ENCODE measurements at places on chromosomes 4 and X. TPM values are rescaled to one million over a fixed set of nuclear protein-coding genes. Genes with fewer than 3 reads are reported as not detected.

The HTN1 gene
- total RNA-seq = not detected

DNA sequence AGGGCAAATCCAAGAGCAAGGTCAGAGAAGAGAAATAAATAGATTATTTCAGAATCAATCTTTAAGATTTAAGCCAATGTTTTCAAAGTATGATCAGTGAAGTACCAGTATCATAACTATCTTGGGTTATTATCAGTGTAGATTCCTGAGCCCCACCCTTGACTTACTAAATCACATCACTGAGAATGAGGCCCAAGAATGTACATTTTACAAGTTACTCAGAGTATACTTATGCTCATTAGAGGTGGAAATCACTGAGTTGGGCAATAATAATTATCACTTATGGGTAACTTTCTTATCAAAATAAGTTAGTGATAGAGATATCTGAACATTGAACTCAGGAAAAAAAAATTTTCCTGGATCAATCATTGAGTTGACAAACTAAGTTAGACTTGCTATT lies 121.6 kb upstream of the NOCT start:
- no peak for DNase-seq

DNA sequence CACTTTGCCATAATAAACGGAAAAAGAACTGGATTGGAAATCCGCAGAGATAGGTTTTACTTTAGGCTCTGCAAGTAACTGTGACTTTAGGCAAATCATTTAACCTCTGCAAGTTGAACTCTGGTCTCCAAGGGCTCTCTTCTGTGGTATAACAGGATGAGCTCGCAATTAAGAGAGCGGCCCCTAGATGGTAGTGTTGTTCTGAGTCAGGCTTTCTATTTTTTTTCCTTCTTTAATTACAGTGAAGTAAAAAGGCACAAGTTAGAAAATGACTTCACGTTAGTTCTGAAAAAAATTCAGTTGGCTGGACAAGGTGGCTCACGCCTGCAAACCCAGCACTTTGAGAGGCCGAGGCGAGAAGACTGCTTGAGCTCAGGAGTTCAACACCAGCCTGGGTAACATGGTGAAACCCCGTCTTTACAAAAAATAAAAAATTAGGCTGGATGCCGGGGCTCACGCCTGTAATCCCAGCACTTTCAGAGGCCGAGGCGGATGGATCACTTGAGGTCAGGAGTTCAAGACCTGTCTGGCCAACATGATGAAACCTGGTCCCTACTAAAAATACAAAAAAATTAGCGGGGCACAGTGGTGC lies 18.0 kb downstream of the RPS3A start:
- DNase-seq = peak; percentile 45

DNA sequence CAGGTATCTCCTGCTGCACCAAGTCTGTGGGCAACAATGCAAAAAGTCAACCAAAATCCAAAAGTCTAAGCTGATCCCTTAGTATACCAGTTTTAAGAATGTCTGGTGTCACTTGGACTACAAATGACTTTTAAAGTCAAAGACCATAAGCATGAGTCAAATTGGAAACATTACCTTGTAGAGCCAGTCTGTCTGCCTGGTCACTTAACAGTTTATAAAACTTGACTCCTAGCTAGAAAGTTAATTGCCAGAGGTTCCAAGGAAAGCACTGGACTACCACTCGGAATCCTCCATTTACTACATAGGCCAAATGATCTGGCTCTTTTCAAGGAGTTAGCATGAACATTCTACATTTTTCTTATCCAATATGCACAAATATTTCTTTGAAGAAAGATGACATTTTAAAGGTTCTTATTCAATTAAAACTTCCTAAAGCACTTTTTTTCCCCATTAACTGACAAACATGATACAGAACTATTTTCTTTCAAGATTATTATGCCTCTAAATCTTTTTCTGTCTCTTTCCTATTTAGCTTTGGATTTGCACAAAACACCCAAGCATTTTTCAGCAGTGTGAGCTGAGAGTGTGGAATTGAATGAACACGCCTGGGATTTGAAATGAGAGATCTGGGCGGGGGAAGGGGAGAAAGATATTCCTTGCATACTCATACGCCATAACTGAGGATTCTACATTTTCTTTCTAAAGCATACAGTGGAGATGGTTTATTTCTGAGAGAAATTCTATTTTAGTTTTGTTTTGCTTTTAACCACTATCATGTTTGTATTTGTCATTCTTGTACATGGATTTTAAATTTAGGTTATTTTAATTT lies 188.4 kb downstream of the SHROOM3 start:
- no peak for DNase-seq

GRCh38 chr4:29304595-29304994 lies 1415.6 kb upstream of the PCDH7 start:
- DNase-seq = peak; percentile 6

DNA sequence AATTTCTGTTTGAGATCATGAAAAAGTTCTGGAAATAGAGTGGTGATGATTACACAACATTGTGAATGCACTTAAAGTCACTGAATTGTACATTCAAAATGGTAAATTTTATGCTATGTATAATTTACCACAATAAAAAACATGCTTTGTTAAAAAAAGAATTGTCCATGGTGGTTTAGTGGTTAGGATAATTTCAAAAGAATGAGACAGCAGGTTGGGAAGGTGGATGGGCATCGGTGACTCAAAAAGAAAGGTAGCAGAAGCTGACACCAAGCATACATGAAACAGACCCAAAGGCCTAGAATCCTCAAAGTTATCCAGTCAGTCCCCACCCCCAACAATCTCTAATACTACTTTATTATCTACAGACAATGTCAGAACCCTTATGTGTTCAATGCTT lies 91.1 kb downstream of the MSN start:
- no peak for DNase-seq

- peak; percentile 13 for DNase-seq
These were observed 4.8 kb downstream of the ELK1 start for GRCh38 chrX:47645530-47645929.

- DNase-seq = no peak
These were observed 222.6 kb upstream of the NDST3 start for GRCh38 chr4:117811731-117812130.

- no peak for DNase-seq
These were observed 4.4 kb downstream of the FBXW7 start for GRCh38 chr4:152531479-152531878.
